Progenitor cell of endocrine pancreas (in vitro differentiated cells): ENCODE measurements at places on chromosomes 12 and 14. TPM values are rescaled to one million over a fixed set of nuclear protein-coding genes. Genes with fewer than 3 reads are reported as not detected.
A peak's percentile ranks its signal among the peaks of the same experiment; 100 is the strongest.

Gene RIPK3
- total RNA-seq: 0.62 and 1.5 TPM in 2 replicates

Gene C3AR1
- total RNA-seq: not detected in 2 replicates

DNA sequence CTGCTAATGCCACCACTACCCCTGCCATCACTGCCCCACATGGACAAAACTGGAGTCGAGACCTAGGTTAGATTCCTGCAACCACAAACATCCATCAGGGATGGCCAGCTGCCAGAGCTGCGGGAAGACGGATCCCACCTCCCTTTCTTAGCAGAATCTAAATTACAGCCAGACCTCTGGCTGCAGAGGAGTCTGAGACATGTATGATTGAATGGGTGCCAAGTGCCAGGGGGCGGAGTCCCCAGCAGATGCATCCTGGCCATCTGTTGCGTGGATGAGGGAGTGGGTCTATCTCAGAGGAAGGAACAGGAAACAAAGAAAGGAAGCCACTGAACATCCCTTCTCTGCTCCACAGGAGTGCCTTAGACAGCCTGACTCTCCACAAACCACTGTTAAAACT lies 7.1 kb upstream of the OAS2 start:
- DNase-seq: no peak
- H3K27ac ChIP-seq: no peak overlapping the region
- no peaks in the 10 kb centered on the region for H3K4me1 ChIP-seq
- H3K36me3 ChIP-seq: no peaks in the 10 kb centered on the region
- H3K27me3 ChIP-seq: peaks cover 4% of the 10 kb centered on the region

DNA sequence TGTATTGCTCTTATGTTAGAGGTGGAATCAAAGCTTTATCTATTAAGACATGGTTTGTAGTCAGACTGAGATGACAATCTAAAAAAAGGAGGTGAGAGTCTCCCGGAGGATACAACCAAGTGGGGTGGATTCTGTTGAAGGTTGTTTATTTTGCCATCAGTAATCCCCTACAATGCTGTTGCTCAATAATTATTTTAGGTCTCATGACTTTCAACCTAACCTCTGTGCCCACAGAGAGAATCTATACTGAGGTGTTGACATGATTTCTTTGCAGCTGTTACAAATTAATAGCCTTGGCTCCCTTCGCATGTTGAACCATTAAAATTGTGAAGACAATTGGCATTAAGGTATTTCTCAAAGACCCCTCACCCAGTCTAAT lies 28.7 kb upstream of the FOS start:
- peaks cover 3% of the 10 kb centered on the region for H3K27me3 ChIP-seq
- H3K4me3 ChIP-seq: no peak overlapping the region
- no peak for DNase-seq
- H3K36me3 ChIP-seq: no peaks in the 10 kb centered on the region

- H3K27ac ChIP-seq: peak overlapping the region; percentile 92
- DNase-seq: no peak
- peaks cover 55% of the 10 kb centered on the region for H3K4me1 ChIP-seq
- no peaks in the 10 kb centered on the region for H3K27me3 ChIP-seq
Measured at GRCh38 chr12:53425515-53426150, 2.0 kb downstream of the AMHR2 start.

DNA sequence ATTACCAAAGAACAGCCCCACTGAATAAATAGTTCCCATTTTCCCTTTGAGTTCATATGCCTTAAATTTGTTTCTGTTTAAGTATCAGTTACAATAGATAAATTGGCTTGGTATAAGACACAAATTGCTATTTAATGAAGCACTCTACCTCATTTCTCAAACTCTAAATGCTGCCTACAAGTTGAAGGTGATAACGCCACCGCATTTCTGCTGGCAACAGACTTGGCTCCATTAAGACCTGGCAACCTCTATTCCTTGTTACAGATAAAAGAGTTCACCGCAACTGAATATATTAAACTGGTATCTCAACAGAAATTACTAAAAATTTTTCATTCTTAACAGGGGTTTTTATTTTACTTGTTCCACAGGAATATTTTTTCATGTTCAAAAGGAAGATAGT lies 35.6 kb downstream of the GXYLT1 start:
- H3K4me1 ChIP-seq: no peaks in the 10 kb centered on the region
- no peaks in the 10 kb centered on the region for H3K27me3 ChIP-seq
- H3K27ac ChIP-seq: no peak overlapping the region
- peaks cover 39% of the 10 kb centered on the region for H3K36me3 ChIP-seq
